ENCODE measurements at places on chromosomes 11 and 22.

- DNase-seq: no peak
Measured at GRCh38 chr11:118679483-118679882, at the start of gene TREH. Gene TREH, minus strand, starts transcription at chr11:118679650. Its CDS starts 23 bp downstream, at chr11:118679627.

DNA sequence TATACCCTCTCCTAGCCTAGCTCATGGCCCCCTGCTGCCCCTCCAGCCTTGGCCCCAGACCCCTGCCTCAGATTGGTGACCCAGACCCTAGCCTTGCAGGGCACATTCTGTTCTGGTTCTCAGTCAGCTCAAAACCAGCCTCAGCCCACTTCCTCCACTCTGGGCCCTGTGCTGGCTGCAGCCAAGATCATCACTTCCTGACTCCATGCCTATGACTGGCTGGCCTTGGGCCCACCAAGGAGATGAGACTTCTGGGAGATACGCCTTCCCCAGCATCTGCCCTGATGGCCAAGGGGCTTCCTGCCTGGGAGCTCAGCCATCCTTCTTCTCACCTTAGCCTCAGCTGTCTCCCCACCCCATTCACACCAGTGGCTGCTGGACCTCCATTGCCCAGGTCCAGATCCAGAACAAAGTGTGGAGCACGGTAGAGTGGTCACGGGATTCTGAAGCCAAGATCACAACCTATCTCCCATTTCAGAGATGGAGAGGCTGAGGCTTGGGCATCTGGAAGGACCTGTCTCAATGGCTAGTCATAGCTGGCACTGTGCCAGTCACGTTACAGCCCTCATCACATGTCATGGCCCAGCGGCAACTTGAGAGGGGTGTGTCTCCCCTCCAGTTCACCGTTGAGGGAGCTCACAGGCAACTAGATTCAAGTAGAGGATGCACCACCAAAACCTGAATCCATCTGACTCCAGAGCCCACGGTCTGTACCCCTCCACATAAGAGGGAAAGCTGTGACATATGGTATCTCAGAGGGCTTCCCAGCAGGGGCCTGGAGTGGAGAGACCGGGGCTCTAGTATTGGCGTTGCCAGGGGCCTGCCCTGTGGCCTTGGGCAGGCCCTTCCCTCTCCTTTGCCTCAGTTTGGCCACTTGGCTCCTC, 43.0 kb upstream of the KLHL35 start:
- DNase-seq: no peak

DNA sequence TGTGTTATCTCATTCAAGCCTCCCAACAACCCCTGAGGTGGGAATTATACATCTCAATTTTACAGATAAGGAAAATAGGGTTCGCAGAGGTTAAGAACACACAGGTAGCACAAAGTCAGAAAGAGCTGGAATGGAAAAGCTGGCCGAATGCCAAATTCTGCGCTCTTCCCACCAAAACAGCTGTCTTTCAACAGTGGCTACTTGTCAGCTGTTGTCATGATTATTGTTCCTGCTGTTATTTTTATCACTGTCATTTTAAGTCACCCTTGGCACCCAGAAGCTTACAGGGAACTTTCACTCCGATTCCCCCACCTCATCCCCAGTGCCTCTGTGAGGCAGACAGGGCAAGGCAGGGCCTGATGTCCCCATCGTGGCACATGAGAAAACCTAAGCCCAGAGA, 74.5 kb upstream of the CSNK2A3 start:
- DNase-seq: no peak

DNA sequence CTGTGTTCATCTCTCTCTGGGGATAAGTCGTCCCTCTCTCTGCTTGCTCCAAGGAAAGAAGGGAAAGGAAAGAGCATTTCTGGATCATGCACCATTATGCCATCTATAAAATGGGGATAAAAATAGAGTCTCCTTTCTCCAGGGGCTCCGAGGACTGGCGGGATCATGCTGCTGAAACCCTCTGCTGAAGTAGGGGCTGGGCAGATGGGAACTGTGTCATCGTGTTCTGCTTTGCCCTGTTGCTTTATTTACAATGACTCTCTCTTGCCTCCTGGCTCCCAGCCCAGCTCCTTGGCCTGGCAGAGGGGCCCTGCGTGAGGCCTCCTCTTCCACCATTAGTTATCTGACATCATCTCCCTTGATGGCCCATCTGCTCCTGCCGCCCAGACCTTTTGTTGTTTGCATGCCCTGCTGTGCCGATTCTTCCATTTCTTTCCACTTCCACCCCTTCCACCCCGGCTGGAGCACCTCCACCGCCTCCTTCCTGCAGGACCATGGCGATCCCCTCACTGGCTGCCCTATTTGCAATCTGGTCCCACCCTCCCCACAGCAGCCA, 200.9 kb downstream of the MYO18B start:
- no peak for DNase-seq

GRCh38 chr11:78654071-78654470, 79.4 kb upstream of the NARS2 start:
- no peak for DNase-seq

DNA sequence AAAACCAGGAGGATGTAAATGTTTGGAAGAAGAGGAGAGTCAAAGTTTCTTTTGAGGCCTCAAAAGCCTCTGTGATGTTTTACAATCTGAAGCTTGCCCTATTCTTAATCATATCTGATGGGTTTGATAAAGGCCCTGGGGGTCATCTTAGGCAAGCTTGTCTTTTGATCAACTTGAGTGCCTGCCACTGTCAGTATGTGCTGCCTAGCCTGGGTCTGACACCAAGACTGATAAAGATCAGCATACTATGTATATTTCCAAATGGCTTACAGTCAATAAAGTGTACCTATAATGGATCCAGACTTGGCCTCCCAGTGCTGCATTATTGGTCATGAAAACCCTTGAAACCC, 12.7 kb downstream of the EHF start:
- no peak for DNase-seq

- DNase-seq: no peak
Measured at GRCh38 chr22:28480000-28480715, 199.5 kb downstream of the TTC28 start.

GRCh38 chr11:118109231-118109630, 22.5 kb upstream of the SMIM35 start:
- DNase-seq: no peak

- no peak for DNase-seq
Measured at GRCh38 chr11:84806354-84806753, 820.8 kb downstream of the DLG2 start.

DNA sequence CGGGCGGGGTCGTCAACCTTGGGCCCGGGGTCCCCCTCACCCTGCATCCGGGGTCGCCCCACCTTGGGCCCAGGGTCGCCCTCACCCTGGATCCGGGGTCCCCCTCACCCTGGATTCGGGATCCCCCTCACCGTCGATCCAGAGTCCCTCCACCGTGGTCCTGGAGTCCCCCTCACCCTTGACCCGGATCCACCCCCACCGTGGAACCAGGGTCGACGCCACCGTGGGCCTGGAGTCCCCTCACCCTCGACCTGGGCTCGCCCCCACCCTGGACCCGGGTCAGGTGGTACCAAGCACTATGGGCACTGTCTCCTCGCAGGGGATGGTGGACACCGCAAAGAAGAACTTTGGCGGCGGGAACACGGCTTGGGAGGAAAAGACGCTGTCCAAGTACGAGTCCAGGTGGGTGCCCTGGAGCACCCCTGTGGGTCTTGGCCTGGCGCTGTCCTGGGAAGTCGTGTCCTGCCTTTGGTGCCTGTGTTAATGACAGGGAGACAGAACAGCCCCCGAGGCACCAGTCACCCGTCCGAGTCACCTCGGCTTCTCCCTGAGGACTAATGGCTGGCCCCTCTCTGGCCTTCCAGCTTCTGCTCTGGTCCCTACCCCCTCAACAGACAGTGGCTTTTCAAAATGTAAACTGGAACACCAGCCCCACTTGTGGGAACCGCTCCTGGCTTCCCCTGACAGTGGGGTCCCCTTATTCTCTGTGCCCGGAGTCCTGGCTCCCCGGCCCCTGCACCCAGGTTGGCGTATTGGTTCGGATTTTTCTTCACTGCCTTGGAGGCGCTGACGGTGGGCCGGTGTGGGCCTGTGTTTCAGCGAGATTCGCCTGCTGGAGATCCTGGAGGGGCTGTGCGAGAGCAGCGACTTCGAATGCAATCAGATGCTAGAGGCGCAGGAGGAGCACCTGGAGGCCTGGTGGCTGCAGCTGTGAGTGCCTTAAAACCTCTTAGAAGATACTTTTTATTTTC, 762 bp downstream of the CRELD2 start:
- no peak for DNase-seq

DNA sequence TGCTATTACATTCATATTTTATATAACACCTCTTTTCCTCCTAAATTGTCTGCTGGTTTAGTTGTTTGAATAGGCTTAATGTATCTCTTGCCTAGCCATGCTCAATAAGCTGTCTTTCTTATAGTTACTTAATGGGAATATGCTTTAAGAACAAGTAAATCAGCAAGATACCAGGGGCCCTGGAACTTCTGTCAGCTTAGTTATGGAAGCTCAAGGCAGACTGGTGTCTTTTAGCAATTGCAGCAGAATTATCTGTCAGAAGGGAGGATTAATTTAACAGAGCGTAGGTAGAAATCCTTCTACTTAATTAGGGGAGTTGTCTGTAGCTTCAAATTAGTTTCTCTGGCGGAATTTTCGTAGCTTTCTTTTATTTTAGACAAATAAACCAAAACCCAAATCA, 94.9 kb downstream of the C11orf91 start:
- no peak for DNase-seq

Measured in 8988T (cell line).